ENCODE measurements at places on chromosomes 1 and 21.

DNA sequence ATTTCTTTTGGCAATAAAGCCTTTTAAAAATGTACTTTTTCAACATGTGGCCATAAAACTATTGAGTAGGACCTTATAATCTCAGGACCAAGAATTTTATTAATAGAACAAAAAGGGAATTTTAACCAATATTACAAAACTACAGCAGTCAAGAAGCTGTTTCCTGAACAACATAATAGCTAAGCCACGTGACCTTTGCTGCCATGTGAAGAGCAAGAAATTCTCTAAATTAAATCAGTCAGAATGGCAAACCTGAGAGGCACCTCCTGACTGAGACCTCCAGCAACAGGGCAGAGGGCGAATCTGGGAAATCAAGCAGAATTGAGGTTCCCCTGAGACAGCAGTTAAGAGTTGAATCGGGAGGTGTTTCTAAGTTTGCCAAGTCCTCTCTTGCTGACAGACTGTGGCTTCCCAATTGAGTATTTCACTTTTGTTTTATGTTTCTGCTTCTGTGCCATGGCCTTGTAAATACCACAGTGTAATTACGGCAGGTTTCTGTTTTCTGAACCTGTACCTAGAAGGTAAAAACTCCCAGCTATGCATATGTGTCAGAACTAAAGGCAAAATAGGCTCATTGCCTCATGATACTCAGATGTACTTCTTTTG lies 358.4 kb downstream of the NTNG1 start:
- no peak for DNase-seq
- H3K4me1 ChIP-seq: no peaks in the 10 kb centered on the region
- no peak overlapping the region for H3K27ac ChIP-seq
- no peaks in the 10 kb centered on the region for H3K36me3 ChIP-seq

GRCh38 chr21:41973861-41974751 lies 20.3 kb upstream of the C2CD2 start:
- H3K4me1 ChIP-seq: no peaks in the 10 kb centered on the region
- no peaks in the 10 kb centered on the region for H3K27me3 ChIP-seq
- DNase-seq: no peak

- no peak overlapping the region for H3K27ac ChIP-seq
- no peak for DNase-seq
- no peaks in the 10 kb centered on the region for H3K4me1 ChIP-seq
These were observed 25.7 kb upstream of the VPS13D start for GRCh38 chr1:12204140-12204539.

- peak overlapping the region; percentile 56 for H3K27ac ChIP-seq
- DNase-seq: no peak
- no peak overlapping the region for H3K4me3 ChIP-seq
- peaks cover 11% of the 10 kb centered on the region for H3K4me1 ChIP-seq
These were observed 16.4 kb downstream of the EPHA2 start for GRCh38 chr1:16139473-16139962.

DNA sequence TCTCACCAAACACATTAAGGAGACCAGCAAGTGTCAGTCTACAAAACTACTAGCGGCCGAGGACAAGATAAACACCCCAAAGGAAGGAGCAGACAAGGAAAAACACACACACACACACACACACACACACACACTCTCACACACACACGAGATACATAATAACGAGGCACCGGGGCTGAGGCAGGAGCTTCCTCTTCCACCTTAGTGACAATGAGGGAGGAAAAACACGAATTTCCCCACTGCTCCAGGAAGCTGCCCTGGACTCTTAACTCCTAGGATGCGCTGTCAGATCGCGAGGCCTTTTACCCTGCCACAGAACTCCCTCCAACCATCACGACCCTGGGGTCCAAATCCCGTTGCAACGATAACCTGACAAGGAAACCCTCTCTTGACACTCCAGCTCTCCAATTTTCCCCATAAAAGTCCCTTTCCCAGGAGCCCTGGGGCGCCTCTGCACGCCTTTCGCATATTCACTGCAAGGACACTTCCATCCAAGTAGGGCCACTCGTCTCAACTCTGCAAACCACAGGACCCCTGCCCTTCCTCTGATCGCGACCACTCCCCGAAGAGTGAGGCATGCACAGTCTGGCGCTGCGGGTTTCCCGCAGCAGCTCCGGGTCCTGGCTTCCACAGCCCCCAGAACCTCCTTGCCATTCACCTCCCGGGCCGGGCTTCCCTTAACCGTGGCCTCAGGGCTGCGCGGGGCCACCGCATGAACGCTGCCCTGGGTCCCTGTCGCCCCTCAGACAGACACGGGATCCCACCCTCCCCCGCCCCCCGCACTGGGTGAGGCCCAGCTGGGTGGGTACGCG lies 581 bp downstream of the ETV3 start:
- no peak for DNase-seq
- peaks cover 5% of the 10 kb centered on the region for H3K4me1 ChIP-seq
- H3K4me3 ChIP-seq: peak overlapping the region; percentile 80
- H3K27ac ChIP-seq: peak overlapping the region; percentile 96

- no peaks in the 10 kb centered on the region for H3K27me3 ChIP-seq
- no peaks in the 10 kb centered on the region for H3K4me1 ChIP-seq
- no peak overlapping the region for H3K4me3 ChIP-seq
- H3K27ac ChIP-seq: no peak overlapping the region
These were observed 74.1 kb upstream of the FAM20B start for GRCh38 chr1:178951600-178951999.

DNA sequence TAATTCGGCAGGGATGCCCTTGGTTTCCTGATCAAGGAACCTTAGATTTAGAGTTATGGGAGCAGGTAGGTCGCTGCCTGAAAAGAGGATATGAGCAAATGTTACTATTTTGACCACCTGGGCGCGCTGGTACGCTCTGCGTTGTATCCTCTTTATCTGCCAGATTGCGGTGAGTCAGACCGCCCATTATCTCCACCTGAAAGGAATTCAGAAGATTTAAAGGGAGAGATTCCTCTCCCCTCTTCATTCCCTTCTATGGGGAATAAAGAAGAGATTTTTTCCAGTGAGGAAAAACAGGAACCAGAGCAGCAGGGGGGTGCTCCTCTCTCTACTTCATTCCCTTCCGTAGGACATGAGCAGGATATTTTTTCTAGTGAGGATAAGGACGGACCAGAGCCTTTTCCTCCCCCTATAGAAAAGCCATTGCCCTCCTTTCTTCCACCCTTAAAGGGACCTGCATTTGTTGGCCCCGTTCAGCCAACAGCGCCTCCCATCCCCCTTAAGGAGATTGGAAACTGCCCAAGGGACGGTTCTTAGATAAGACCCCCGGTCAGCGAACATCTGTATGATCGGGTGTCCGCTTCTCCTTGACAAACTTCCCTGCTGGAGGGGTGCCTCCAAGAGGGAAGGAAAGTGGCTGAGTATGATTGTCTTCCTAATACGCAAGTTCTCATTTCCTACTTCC lies 34.1 kb downstream of the CLCA1 start:
- H3K27me3 ChIP-seq: no peaks in the 10 kb centered on the region
- no peak for DNase-seq
- H3K4me1 ChIP-seq: no peaks in the 10 kb centered on the region
- H3K4me3 ChIP-seq: peak overlapping the region; percentile 21
- no peak overlapping the region for H3K27ac ChIP-seq

DNA sequence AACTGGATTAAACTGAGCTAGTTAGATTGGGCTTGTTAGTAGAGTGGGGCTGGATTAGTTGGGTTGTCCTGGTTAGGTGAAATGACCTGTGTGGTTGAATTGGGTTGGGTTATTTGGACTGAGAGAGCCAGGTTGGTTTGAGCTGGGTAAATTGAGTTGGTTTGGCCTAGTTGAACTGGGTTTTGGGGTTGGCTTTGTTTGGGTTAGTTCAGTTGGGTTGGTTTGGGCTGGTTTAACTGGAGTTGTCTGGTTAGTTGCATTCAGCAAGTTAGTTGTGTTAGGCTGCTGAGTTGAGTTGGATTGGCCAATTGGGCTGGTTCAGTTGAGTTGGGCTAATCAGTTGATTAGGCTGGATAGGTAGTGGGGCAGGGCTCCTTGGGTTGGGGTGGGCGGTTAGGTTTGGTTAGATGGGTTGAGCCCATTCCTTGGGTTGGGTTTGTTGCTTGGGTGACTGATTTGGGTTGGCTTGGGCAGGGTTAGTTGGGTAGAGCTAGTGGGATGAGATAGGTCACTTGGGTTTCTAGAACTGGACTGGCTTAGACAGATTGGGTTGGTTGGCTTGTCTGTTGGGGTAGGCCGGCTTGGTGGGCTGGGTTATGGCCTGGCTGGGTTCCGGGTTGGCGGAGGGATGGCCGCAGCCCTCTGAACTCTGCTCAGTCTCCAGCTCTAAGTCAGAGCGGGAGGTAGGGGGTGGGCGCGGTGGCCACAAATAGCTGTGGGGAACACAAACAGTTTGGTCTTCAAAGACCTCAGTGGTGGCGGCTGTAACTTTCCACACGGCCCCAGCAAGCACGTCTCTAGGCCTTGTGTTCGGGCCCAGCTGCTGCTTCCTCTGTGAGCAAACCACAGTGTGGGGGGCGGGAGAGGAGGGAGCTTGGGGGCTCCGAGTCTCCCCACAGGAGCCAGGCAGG lies 67.2 kb upstream of the RUNX3 start:
- no peak overlapping the region for H3K27ac ChIP-seq
- H3K27me3 ChIP-seq: no peaks in the 10 kb centered on the region
- H3K4me3 ChIP-seq: no peak overlapping the region
- H3K4me1 ChIP-seq: no peaks in the 10 kb centered on the region

GRCh38 chr1:27623327-27624212 lies 11.4 kb downstream of the FGR start:
- H3K27ac ChIP-seq: no peak overlapping the region
- H3K36me3 ChIP-seq: no peaks in the 10 kb centered on the region
- no peaks in the 10 kb centered on the region for H3K27me3 ChIP-seq
- DNase-seq: no peak
- H3K4me1 ChIP-seq: no peaks in the 10 kb centered on the region

GRCh38 chr1:159867664-159868026 lies 5.2 kb upstream of the VSIG8 start:
- no peaks in the 10 kb centered on the region for H3K27me3 ChIP-seq
- DNase-seq: no peak
- H3K27ac ChIP-seq: no peak overlapping the region
- no peaks in the 10 kb centered on the region for H3K4me1 ChIP-seq
- no peak overlapping the region for H3K4me3 ChIP-seq

- DNase-seq: no peak
- H3K4me3 ChIP-seq: no peak overlapping the region
- no peaks in the 10 kb centered on the region for H3K4me1 ChIP-seq
- H3K27me3 ChIP-seq: no peaks in the 10 kb centered on the region
- H3K36me3 ChIP-seq: no peaks in the 10 kb centered on the region
These were observed 1.8 kb upstream of the GBP5 start for GRCh38 chr1:89274411-89274857.

- no peak for DNase-seq
- no peaks in the 10 kb centered on the region for H3K27me3 ChIP-seq
- no peak overlapping the region for H3K27ac ChIP-seq
- H3K4me3 ChIP-seq: no peak overlapping the region
- H3K4me1 ChIP-seq: no peaks in the 10 kb centered on the region
- no peaks in the 10 kb centered on the region for H3K36me3 ChIP-seq
These were observed 4.3 kb upstream of the NR1I3 start for GRCh38 chr1:161242313-161242712.

- no peak for DNase-seq
- no peaks in the 10 kb centered on the region for H3K36me3 ChIP-seq
- no peaks in the 10 kb centered on the region for H3K4me1 ChIP-seq
- no peaks in the 10 kb centered on the region for H3K27me3 ChIP-seq
- no peak overlapping the region for H3K27ac ChIP-seq
These were observed 35.9 kb downstream of the PIK3R3 start for GRCh38 chr1:46096269-46097148.

DNA sequence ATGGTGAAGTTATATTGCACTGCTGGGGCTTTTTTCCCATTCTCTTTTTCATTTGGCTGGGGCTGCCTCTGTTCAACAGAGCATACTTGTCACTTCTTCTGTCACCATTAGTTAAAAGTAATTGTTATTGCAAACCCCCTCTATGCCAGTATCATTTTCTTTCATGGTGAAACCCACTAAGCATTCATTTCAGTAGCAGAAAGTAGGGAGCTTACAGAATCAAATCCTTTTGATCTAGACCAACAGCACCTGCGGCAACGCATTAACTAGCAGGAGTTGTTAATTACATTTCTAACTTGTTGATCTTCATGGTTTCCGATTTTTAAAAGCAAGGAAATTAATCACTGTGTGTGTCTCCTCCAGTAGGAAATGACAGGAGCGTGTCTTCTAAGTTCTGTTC lies 15.0 kb downstream of the SMYD2 start:
- no peaks in the 10 kb centered on the region for H3K36me3 ChIP-seq
- H3K4me3 ChIP-seq: no peak overlapping the region
- H3K4me1 ChIP-seq: no peaks in the 10 kb centered on the region
- H3K27me3 ChIP-seq: no peaks in the 10 kb centered on the region
- no peak for DNase-seq
- H3K27ac ChIP-seq: no peak overlapping the region

DNA sequence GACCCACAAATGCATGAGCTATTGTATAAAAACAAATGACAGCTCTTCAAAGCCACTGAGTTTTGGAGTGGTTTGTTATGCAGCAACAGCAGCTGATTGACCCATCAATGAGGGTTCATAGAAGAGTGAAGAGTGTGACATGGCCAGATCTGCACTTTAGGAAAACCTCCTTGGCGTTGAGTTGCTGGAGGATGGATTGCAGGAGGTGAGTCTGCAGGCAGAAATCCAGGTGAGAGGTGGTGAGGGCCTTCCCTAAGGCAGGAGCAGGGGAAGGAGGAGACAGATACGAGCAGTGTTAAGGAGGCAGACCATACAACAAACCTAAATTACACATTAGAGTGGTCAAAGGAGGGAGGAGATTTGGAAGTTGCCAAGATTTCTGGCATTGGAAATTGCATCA lies 169.3 kb upstream of the CSF3R start:
- H3K4me1 ChIP-seq: no peaks in the 10 kb centered on the region
- no peak overlapping the region for H3K27ac ChIP-seq
- H3K4me3 ChIP-seq: no peak overlapping the region
- no peaks in the 10 kb centered on the region for H3K27me3 ChIP-seq
- no peak for DNase-seq

DNA sequence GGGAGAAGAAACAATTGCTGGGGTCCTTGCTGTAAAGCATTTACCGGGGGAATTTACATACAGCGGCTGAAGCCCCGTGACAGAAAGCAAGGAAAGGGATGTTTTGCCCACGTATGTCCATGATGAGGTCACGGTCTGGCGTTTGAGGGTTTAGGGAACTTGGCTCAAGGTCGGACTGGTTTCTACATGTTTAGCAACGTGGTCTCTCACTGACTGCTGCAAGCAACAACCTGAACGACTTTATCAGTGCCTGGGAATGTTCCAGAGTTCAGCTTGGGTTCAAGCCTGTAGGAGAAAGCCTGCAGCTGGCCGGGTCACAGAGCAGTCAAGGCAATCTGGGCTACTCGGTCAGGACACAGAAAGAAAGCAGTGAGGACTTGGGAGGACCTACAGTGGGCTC lies 323.3 kb downstream of the AJAP1 start:
- no peaks in the 10 kb centered on the region for H3K36me3 ChIP-seq
- no peak overlapping the region for H3K4me3 ChIP-seq
- H3K27ac ChIP-seq: no peak overlapping the region
- H3K4me1 ChIP-seq: no peaks in the 10 kb centered on the region

DNA sequence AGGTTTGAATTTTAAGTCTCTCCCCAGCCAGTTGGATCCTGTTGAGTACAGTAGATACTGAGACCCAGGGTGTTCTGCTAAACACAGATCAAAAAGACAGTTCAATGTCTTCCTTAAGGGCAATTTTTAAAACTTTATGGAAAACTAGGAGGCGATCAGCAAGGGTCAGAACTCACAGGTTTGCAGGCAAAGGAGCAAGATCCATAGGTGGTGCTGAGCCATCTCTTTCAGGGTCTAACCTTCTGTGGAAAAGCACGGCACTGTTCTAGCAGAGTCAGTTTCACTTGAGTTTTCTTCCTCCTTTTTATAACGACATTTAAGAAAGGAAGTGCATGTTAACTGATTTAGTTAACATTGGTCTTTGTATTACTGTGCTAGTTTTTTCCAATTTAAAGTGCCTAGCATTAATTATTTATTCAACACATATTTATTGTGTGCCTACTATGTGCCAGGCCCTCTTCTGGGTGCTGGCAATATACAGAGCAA lies at the start of gene CD84:
Gene CD84, minus strand, starts transcription at position 281 of the 486 bp plus-strand sequence. Its CDS starts 59 bp downstream, at position 222.
- DNase-seq: no peak
- no peak within 1 kb of the TSS for H3K27ac ChIP-seq
- no peaks in the 10 kb centered on the region for H3K27me3 ChIP-seq
- H3K36me3 ChIP-seq: no peaks in the 10 kb centered on the region

All from ascending aorta (tissue), 2 donors.